ENCODE measurements at places on chromosomes 6 and 20.

GRCh38 chr20:62642051-62642665 is at the start of gene SLCO4A1:
Gene SLCO4A1 (plus strand): TSS chr20:62642503. CDS start chr20:62656455, 13,952 bp downstream.
- DNase-seq, result peak; percentile 89

DNA sequence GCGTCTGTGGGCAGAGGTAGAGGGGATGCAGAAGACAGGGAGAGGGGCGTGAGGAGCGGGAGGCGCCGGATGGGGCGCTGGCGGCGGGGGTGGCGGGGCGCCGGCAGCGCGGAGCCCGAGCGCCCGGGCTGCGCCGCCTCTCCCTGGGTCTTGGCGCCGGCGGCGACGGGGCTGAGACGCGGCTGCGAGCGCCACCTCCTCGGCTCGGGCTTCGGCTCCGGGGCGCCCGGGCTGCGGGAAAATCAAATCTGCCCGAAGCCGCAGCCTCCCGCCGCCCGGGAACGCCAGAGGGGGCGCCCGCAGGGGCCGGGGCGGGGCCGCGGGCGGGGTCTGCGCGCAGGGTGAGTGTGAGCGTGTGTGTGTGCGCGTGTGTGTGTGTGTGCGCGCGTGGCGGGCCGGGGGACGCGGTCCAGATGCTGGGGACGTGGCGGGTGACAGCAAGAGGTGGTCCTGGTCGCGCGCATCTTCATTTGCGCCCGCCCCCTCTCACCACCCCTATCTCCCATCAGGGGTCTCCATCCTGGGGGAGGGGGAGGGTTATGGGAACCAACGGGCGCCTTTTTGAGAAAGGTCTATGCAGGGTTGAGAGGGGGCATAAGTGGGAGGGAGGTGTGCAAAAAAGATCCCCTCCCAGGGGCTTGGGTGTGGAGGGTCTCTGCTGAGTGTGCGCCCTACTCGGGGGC is 646 bp upstream of the CPNE5 start:
- DNase-seq, result peak; percentile 12

DNA sequence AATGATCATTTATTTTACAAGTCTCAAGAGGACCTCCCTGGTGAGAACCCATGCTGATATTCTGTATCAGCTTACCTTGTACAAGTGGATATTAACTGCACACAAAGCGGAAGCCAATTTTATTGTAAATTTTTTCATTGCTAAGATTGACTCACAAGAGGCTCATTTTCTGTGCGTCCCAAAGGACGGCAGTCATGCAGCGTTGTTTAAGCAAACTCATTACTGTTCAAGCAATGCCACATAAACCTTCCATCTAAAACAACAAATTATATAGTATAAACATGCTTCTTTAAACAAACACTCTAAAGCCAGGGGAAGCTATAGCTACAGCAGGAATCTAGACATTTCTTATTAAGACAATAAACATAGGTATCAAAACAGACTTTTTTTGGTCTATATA is 575.3 kb downstream of the FRK start:
- no peak for DNase-seq

DNA sequence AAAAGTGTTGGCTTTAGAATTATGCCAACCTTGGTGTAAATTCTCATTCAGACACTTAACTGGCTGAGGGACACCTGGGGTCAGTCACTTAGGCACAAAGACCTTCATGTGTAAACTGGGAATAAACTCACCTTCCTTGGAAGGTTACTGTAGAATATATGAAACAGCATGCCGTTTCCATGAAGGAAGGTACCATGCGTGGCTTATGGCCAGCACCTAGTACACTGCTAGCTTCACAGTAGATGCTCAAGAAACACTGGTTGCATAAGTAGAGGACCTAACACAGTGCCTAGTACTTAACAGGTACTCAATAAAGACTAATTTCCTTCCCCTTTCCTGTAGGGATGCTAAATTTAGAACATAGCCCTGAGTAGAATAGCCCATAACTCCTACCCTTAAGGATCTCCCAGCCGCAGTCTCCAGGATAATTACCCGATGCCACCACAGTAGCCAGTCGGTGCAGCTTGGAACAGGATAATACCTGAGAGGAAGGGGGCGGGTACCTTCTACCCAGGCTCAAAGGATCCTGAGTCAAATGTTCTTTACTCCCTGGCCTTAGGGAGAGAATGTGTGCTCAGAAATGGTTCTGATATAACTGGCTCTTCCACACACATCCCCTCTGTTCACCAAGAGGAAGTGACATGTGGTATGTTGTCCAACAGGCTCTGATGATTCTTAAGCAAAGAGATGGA is 3.6 kb downstream of the BCL2L1 start:
- peak; percentile 67 for DNase-seq

DNA sequence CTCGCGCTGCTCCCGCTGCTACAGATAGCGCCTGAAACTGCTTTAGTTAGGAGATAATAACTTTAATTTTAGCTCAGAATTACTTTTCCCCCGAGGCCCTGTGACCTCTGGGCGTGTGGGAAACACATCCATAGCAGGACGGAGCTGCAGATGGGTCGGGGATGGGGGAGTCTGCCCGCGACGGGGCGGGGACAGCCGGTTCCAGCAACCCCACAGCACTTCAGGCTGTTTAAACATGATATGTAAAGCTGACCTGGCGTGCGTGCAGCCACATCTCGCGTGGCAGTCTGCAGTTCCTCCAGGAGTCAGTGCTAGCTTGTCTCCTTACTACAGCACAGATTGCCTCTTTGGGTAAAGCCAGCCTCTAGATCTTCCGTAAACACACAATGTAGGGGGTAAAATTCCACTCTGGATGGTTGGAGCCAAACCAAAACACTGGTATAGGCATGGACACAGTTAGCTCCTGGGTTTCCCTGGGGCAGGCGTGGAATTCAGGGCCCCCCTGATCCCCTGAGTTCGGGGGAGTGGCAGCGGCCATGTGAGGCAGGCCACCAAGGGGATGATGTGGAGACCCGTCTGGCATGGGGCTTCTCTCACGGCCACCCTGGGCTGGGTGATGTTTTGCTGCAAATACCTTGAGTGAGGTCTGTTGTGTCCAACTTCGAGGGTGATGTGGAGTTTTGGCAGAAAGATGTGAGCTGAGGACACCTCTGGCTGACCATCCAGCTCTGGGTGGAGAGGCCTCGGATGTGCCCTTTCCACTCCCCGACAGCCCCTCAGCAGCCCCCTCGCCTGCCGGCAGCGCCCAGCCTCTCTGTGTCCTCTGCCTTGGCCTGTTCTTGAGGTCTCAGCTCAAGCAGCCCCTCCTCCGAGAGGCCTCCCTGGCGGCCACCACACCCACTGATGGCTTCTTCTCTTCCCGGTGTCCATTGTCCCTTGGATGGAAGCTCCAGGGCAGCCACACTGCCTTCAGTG is 214.5 kb downstream of the TAF4 start:
- no peak for DNase-seq

GRCh38 chr20:8335495-8336195 is 203.6 kb downstream of the PLCB1 start:
- DNase-seq, result no peak

GRCh38 chr6:13511913-13512717 is 24.7 kb upstream of the GFOD1 start:
- DNase-seq, result no peak

DNA sequence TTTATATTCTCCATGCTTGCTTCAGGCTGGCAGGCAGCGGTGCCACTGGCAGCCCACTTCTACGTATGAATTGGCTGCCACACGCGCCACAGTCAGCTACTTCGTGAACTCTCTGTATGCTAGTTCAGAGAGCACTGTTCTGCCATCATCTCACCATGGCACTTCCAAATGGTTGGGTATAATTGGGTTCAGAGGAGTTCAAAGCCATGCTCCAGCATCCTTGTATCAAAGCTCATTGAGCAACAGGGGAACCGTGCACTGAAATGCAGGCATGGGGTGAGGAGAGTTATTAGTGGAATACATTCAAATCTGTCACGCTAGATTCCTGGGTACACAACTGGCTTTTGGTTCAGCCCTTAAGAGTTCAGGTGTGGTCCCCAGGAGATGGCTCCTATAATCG is 519.9 kb upstream of the NOX3 start:
- DNase-seq, result no peak

DNA sequence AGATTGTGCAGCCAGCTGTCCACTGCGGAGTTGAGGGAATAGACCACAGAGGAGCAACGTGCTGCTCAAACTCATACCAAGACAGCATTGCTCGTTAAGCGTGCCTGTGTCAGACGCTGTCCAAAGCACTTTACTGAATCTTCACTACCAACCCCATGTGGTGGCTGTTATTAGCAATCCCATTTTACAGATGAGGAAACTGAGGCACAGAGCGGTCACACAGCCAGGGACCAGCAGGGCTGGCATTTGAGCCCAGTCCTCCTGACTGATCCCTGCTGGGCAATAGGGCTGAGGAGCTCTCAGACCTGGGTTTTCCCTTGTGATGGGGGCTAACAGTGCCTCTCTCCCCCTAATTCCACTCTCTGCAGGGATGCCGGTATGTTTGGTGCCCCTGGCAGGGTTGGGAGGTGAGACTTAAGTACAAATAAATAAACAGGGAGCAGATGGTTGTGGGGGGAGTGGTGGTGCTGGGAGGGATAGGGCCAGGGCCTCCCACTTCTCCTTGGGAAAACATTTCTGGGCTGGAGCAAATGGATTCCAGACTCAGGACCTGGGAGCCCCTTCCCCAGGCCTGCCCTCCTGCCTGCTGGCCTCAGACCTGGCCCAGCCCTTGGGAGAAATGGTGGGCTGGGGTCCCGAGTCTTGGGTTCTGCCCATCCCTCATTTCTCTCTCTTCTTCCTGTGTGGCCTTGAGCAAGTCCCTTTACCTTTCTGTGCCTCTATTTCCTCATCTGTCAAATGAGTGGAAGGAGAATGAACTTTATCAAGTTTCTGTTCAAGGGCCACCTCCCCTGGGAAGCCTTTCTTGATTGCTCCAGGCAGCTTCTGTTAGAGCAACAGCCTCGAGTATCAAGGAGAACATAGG is 17.7 kb downstream of the SRXN1 start:
- DNase-seq, result no peak

DNA sequence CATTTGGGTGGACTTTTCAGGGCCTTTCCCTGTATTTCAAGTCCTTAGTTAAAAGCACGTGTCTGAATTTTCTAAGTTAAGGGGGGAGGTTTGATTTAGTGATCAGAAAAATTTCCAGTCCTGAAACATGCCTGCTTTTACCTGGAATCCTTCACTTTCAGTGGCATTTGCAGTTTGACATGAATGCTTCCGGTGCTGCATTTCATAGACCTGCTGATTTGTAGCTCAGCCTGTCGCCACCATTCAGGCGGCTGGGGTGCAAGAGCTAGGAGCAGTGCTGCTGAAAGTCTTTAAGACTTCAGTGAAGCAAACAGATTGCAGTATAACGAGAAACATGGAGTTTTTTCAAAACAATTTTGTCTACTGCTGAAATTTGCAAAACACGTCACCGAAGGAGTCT is 14.0 kb downstream of the RPS6KA2 start:
- no peak for DNase-seq

GRCh38 chr6:163974322-163974721 is 559.8 kb downstream of the QKI start:
- DNase-seq, result no peak

- peak; percentile 73 for DNase-seq
Observed at GRCh38 chr6:118565311-118565960, 17.3 kb downstream of the PLN start.

- DNase-seq, result peak; percentile 78
Observed at GRCh38 chr20:11338496-11339306, 579.0 kb upstream of the BTBD3 start.

- no peak for DNase-seq
Observed at GRCh38 chr6:82602776-82603175, 239.2 kb downstream of the TPBG start.

GRCh38 chr20:59163631-59164530 is at the start of gene ZNF831:
Gene ZNF831 (plus strand): TSS chr20:59163821. CDS start chr20:59191020, 27,199 bp downstream.
- DNase-seq, result no peak

- DNase-seq, result peak; percentile 37
Observed at GRCh38 chr6:54730767-54731630, 115.6 kb upstream of the FAM83B start.

DNA sequence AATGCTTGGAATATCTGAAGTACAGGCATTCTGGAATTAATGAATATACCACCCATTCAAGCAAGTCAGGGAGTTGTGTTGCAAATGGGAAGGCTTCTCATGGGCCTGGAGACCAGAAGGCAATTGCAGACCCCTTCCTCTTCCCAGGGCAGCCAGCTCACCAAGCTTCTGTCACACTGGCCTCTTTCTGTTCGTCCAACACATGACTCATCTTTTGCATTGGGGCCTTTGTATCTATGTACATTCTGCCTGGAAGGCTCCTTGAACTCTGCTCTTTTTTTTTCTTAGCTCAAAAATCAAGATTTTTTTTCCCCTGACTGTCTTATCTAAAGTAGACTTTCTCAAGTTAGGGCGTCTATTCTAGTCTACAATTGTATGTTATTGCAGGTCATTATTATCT is 132.9 kb upstream of the MYLIP start:
- DNase-seq, result peak; percentile 44

DNA sequence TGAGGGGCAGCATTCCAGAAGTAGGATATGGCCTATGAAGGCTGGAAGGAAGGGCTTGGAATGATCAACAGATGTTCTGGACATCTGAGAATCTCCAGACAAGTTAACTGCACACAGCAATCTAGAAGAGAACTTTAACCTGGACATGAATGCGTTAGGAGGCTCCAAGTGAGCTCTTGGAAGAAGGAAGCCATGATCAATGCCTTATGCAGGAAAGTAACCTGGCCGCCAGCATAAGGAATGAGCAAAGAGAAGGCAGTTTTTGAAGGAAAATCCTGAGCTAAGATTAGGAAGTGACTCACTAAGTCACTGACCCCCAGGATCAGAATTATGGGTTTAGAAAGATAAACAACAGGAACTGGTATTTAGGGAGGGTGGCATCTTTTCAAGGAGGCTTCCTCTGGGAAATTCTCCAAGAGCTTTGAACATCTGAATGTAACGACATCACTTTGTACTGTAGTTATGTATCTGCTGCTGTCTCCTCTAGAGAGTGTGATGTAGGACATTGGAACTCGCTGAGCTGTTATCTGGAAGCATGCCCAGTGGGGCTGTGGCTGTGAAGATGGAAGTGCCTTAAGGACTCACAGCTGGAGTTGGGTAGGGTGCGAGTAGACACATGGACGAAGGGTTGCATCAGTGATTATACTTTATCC is 236.8 kb downstream of the PACRG start:
- DNase-seq, result peak; percentile 88

DNA sequence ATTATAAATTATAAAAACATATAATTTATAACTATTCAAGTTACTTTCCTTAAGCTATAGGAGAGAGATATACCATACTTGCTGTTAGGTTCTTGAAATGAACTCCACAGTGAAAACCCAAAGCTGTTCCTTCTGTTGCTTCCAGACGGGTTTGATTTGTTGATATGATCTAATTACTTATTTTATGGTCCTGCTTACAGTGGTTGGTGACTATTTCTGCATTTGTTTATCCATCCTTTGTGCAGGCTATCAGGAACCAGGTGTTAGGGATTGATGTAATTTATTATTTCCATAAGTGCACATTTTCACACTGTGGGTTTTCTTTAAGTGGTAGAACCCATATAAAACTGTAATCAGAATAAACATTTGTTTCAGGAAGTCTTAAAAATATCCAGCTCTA is 167.1 kb downstream of the KIF6 start:
- no peak for DNase-seq

DNA sequence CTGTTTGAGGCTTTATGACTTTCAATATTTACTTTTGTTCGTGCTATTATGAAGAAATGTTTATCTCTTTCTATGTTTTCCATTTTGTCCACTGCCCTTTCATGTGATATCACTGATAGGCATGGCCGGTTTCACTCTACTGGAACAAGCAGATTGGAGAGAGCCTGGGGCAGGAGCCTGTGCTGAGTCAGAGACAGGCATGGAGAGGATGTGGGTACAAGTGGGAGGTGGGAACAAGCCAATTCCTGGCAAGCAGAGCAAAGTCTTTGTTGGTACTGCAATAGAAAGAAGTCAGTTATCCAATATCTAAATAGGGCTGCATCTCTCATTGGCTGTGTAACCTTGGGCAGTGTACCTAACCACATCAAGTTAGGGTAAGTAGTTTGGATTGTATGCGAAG is 545.6 kb upstream of the MAP3K7 start:
- DNase-seq, result peak; percentile 87

GRCh38 chr20:4109307-4109940 is 94.1 kb upstream of the RNF24 start:
- peak; percentile 36 for DNase-seq

Measured in kidney tubule cell (primary cell).